Transverse colon (tissue), 4 donors: ENCODE measurements at places on chromosomes 2 and 18. TPM values are rescaled to one million over a fixed set of nuclear protein-coding genes. Genes with fewer than 3 reads are reported as not detected.
A peak's percentile ranks its signal among the peaks of the same experiment; 100 is the strongest.

GRCh38 chr2:179890666-179891065, 29.3 kb upstream of the ZNF385B start:
- H3K4me1 ChIP-seq = no peaks in the 10 kb centered on the region
- no peaks in the 10 kb centered on the region for H3K36me3 ChIP-seq
- DNase-seq = no peak

DNA sequence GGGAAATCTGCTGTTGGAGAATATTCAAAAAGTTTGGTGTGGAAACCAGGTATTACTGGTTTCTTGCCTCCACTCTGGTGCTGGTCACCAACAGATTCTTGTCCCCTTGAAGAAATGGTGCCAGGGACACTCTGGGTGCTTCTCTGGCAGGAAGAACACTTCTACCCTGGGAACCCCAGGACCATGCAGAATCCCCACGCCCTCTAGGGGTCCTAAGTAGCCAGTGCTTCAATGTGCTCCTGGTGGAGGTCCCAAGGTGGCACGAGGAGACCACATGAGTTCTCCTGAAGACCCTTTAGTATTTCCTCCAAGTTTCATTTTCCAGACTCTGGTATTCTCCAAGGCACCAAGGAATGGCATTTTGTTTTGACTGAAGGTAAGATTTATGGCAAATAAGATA, 380.6 kb downstream of the TSN start:
- H3K4me1 ChIP-seq = no peaks in the 10 kb centered on the region
- no peaks in the 10 kb centered on the region for H3K36me3 ChIP-seq
- DNase-seq = no peak
- no peak overlapping the region for H3K27ac ChIP-seq

DNA sequence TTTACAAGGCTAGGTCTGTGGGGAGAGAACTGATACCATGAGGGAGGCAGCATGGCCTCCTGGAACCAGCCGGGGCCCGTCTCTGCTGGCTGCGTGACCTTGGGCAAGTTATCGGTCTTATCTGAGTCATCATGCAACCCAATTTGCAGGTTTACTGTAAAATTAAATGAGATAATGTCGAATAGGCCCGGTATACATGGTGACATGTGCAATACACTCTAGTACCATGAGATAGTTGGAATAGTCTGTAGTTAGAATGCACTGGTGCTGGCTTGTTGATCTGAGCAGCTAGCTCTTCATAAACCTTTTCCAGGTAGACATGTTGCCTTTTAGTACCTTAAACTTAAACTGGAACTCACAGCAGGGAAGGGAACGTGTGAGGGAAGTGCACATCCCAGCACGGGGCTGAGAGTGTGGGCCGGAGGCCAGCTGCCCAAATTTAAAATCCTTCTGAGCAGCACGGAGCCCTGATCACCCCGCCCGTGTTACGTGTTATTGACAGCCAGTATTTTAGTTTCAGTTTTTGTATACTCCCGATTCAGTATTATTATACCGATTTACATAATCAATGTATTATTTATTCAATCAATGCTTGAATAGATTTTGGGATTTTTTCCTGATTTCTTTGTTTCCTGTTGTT, 72.4 kb upstream of the HS6ST1 start:
- DNase-seq = no peak
- H3K4me1 ChIP-seq = no peaks in the 10 kb centered on the region
- no peaks in the 10 kb centered on the region for H3K36me3 ChIP-seq

DNA sequence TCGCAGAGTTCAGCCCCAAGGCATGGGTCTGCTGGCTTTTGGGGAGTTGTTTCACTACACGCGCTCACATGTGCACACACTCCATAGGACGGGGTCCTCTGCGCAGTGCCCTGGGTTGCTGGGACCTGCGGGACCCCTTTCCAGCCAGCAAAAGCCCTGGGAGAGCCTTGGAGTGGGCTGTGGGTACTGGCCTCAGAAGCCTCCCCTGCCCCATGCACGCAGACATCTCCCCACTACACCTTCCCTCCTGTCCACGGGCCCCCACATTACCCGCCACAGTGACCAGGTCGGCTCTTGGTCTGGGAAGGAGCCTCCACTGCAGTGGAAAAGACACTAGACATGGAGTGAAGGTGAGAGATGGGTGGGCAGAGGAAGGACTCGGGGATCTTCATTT, 48.5 kb downstream of the FAM168B start:
- H3K4me3 ChIP-seq = no peak overlapping the region
- peaks cover 8% of the 10 kb centered on the region for H3K27me3 ChIP-seq
- peaks cover 7% of the 10 kb centered on the region for H3K4me1 ChIP-seq
- no peak overlapping the region for H3K27ac ChIP-seq
- peaks cover 6% of the 10 kb centered on the region for H3K36me3 ChIP-seq
- no peak for DNase-seq

- no peak overlapping the region for H3K27ac ChIP-seq
- H3K4me3 ChIP-seq = no peak overlapping the region
- H3K27me3 ChIP-seq = no peaks in the 10 kb centered on the region
- peak; percentile 79 for DNase-seq
- H3K4me1 ChIP-seq = peaks cover 3% of the 10 kb centered on the region
Observed at GRCh38 chr2:231795525-231796327, 9.5 kb downstream of the COPS7B start.

DNA sequence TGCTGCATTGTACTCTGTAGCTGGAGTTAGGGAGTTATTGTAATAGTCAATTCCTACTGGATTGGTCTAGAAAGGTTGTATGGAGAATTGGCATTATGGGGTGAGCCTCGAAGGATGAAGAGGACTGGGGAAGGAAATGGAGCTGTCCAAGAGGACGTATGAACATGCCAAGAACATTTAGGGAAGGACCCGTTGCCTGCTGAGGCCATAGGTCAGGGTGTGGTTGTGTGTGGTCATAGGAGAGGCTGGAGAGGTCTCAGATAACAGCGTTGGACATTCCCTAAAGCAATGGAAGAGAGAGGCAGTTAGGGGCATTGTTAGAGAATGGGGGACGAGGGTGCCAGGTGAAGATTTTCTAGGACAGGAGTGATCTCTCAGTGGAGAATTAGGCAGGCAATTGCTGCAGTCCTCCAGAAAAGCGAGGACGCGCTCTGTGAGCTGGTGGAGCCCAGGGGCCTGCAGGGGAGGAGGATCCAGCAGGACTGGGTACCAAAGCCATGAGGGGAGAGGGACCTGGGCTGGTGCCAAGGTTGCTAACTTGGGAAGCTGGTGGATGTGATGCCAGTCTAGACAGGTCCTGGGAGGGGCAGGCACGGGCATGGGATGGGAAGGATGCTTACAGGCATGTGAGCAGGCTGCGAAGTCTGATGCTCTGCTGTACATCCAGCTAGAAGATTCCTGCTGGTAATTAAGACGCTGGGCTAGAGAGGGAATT, 9.4 kb upstream of the PSD4 start:
- H3K36me3 ChIP-seq = no peaks in the 10 kb centered on the region
- no peaks in the 10 kb centered on the region for H3K4me1 ChIP-seq
- no peak for DNase-seq
- H3K27me3 ChIP-seq = no peaks in the 10 kb centered on the region
- no peak overlapping the region for H3K27ac ChIP-seq

GRCh38 chr2:62597323-62597722, 91.3 kb upstream of the TMEM17 start:
- H3K4me1 ChIP-seq = peaks cover 7% of the 10 kb centered on the region
- DNase-seq = no peak
- H3K27me3 ChIP-seq = no peaks in the 10 kb centered on the region
- H3K36me3 ChIP-seq = no peaks in the 10 kb centered on the region

DNA sequence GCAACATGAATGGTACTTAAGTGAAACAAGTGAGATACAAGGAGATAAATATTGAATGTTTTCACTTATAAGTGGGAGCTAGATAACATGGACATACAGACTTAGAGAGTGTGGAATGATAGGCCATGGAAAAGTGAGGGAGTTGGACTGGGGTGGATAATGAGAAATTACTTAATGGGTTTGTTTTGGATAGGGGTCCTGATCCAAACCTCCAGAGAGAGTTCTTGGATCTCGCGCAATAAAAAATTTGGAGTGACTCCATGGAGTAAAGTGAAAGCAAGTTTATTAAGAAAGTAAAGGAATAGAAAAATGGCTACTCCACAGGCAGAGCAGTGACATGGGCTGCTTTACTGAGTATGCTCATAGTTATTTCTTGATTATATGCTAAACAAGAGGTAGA, 508.9 kb downstream of the CNTNAP5 start:
- no peak for DNase-seq
- H3K27me3 ChIP-seq = no peaks in the 10 kb centered on the region
- H3K4me1 ChIP-seq = no peaks in the 10 kb centered on the region
- no peaks in the 10 kb centered on the region for H3K36me3 ChIP-seq
- H3K27ac ChIP-seq = no peak overlapping the region

Gene GAD1
- total RNA-seq = not detected

Gene ADD2
- 0.68 TPM for total RNA-seq

DNA sequence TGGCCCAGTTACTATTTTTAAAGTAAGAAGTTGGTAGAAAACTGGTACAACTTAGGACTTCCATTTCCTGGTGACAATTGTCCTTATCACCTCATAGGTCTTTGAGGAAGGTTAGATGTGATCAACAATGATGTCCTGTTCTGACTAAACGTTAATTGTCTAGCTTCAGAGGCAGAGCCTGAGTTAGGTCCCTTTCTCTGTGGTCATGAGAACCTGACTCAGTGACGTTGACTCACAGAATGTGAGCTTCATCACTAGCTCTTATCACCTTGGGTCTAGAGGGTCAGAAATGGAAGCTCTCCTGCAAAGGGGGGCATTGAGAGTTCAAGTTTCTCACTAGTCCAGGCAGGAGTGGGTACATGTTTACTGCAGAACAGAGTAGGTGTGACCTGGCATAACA, 60.6 kb upstream of the ATP8B1 start:
- no peak for DNase-seq
- H3K4me1 ChIP-seq = no peaks in the 10 kb centered on the region
- no peak overlapping the region for H3K4me3 ChIP-seq
- no peaks in the 10 kb centered on the region for H3K36me3 ChIP-seq
- no peaks in the 10 kb centered on the region for H3K27me3 ChIP-seq

DNA sequence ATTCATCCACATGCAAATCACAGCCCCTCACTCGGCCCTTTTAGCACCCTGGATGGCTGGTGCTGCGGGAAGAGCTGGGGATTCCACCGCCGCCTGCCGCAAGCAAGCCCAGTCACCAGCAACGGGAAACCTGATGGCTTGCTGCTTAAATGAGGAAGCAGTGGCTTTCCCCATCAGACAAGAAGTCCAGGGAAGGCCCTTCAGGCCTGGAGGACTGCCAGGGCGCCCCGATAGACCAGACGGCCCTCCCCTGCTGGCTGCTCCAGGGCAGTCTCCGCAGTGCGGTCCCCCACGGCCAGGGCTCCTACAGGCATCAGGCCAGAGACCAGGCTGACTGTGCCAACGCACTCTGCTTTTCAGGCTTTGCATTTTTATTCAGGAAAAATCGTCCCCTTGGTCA, 439.1 kb downstream of the EIPR1 start:
- H3K27ac ChIP-seq = no peak overlapping the region
- no peaks in the 10 kb centered on the region for H3K4me1 ChIP-seq
- no peak for DNase-seq
- no peak overlapping the region for H3K4me3 ChIP-seq

Gene TOGARAM2
- total RNA-seq = not detected

DNA sequence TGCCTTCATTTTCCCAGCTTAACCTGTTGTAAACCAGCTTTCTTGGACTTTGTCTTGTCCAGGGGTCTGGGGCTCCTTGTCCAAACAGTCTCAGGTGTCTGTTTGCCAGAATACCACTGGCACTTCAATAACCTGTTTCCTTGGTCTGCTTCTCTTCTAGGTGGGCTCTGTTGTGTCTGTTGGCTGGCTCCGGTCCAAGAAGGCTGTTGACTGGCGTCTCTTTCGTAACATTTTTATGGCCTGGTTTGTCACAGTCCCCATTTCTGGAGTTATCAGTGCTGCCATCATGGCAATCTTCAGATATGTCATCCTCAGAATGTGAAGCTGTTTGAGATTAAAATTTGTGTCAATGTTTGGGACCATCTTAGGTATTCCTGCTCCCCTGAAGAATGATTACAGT, 17.0 kb downstream of the SLC20A1 start:
- H3K36me3 ChIP-seq = no peaks in the 10 kb centered on the region
- no peaks in the 10 kb centered on the region for H3K27me3 ChIP-seq
- DNase-seq = no peak
- no peak overlapping the region for H3K4me3 ChIP-seq

Gene WNT10A
- 1.6 TPM for total RNA-seq

DNA sequence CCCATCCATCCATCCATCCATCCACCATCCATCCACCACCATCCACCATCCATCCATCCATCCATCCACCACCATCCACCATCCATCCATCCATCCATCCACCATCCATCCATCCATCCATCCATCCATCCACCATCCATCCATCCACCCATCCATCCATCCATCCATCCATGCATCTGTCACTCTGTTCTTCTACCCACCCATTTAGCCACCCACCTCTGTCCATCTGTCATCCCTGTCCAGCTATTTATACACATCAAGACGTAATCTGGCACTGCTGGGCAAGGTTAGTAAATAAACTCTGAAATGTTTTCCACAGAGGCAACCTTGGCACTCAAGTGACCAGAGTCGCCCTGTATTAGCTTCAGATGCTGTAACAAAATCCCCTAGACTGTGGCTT, 120.9 kb downstream of the RTP5 start:
- no peak overlapping the region for H3K27ac ChIP-seq
- H3K36me3 ChIP-seq = no peaks in the 10 kb centered on the region
- H3K4me3 ChIP-seq = no peak overlapping the region

- H3K4me3 ChIP-seq = no peak overlapping the region
- peaks cover 15% of the 10 kb centered on the region for H3K4me1 ChIP-seq
- DNase-seq = no peak
- no peak overlapping the region for H3K27ac ChIP-seq
- no peaks in the 10 kb centered on the region for H3K36me3 ChIP-seq
- H3K27me3 ChIP-seq = peaks cover 100% of the 10 kb centered on the region
Observed at GRCh38 chr18:59270689-59271257, 2.5 kb downstream of the RAX start.

Gene CRACDL
- 15.1 TPM for total RNA-seq

GRCh38 chr18:72866901-72867745, 664 bp downstream of the NETO1 start:
- H3K36me3 ChIP-seq = no peaks in the 10 kb centered on the region
- no peak overlapping the region for H3K27ac ChIP-seq
- DNase-seq = no peak
- H3K4me1 ChIP-seq = no peaks in the 10 kb centered on the region
- H3K4me3 ChIP-seq = peak overlapping the region; percentile 16
- H3K27me3 ChIP-seq = peaks cover 41% of the 10 kb centered on the region

Gene CHCHD5
- total RNA-seq = 11.1 TPM
